ENCODE measurements at places on chromosomes 11 and 22.

DNA sequence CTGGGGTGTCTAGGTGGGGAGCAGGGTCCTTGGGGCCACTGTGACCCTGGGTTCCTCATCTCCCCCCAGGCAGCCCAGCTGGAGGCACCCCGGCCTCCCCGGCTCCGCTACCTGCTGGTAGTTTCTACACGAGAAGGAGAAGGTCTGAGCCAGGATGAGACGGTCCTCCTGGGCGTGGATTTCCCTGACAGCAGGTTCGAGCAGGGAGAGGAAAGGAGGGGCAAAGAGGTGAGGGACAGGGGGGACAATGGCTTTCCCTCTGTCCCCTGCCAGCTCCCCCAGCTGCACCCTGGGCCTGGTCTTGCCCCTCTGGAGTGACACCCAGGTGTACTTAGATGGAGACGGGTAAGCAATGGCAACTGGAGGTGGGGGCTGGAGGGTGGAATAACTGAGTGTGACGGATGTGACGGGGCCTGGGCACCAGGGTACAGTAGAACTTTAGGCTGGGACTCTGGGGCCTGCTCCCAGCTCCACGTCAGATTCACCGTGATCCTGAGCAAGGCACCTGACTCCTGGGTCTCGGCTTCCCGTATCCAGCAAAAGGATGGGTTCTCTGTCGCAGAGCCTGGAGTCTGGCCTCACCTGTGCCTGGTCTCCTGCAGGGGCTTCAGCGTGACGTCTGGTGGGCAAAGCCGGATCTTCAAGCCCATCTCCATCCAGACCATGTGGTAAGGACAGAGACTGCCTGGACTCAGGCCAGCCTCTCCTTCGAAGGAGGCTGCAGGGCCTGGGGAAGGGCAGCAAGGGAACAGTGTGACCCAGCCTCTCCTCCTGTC, 3.6 kb downstream of the SSH3 start:
- no peak for DNase-seq

DNA sequence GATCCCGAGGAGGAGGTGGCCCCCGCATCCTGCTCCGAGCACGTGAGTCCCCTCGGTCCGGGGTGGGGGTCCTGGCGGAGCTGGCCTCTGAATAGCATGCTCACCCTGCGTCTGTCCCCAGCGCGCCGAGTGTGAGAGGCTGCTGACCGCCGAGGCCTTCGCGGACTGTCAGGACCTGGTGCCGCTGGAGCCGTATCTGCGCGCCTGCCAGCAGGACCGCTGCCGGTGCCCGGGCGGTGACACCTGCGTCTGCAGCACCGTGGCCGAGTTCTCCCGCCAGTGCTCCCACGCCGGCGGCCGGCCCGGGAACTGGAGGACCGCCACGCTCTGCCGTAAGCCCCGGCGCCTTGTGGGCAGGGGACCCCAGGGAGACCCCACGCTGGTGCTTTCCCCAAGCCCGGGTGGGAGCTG, 3.5 kb downstream of the MUC2 start:
- no peak for DNase-seq

GRCh38 chr11:70477176-70477575, 78.8 kb downstream of the CTTN start:
- no peak for DNase-seq

DNA sequence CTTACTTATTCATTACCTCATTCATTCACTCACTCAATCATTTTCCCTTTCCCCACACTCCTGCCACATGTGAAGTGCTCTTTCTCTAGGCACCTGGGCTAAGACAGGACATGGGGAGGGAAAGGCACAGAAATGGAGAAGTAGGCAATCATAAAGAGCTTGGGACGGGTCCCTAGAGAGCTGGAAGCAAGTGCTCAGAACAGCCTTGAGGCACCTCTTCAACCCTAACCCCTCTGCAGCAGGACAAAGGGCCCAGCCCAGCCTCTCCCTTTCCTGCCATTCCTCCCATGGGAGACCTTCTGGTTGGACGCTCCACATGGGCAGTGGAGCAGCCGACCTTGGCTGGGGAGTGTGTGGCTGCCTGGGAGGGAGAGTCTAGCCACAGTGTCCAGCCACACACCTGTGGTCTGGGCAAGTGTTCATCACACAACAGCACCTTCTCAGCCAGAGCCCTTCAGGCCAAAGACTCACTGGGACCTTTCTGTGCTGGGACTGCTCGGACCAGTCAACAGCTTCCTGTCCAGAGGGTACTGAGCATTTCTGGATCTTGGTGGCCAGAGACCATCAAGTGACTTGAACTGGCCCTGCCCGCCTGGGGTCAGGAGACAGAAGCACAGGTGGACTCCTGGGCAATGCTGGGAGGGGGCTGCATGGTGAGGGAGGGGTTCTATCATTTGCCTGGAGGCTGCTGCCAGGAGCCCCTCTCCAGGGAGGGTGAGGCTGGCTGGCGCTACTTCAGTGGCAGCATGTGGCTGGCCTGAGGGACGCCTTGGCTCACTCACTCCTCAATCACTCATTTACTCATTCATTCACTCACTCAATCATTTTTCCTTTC, 1.0 kb upstream of the MUC5AC start:
- peak; percentile 28 for DNase-seq

DNA sequence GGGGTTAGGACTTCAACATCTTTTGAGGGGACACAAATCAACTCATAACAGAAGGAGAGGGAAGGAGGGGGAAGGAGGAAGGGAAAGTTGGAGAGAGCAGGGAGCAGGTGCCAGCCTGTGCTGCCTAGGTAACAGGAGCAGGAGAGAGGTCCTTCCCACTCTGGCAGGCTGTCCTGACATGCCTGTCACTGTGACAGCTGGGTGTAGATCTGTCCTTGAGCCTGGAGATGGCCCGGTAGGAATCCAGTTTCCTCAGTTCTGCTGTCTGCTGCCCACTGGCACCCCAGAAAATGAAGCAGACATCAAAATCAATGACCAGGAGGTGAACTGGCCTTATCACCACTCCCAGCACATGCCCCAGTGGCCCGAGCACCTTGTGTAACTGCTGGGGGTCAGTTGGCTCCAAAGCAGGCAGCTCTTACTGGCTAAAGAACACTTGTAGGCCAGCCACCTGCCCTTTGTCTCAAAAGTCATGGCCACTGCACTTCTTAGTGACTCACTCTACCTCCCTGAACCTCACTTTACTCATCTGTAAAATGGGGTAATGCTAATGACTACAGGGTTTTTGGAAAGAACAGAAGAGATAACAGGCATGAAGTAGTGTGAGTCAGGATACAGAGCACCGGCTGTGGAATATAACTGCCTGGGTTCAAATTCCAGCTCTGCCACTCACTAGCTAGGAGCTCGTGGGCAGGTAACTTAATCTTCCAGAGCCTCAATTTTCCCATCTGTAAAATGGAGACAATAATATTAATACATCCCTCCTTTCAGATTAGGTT, 8.0 kb upstream of the TSPAN18 start:
- no peak for DNase-seq

DNA sequence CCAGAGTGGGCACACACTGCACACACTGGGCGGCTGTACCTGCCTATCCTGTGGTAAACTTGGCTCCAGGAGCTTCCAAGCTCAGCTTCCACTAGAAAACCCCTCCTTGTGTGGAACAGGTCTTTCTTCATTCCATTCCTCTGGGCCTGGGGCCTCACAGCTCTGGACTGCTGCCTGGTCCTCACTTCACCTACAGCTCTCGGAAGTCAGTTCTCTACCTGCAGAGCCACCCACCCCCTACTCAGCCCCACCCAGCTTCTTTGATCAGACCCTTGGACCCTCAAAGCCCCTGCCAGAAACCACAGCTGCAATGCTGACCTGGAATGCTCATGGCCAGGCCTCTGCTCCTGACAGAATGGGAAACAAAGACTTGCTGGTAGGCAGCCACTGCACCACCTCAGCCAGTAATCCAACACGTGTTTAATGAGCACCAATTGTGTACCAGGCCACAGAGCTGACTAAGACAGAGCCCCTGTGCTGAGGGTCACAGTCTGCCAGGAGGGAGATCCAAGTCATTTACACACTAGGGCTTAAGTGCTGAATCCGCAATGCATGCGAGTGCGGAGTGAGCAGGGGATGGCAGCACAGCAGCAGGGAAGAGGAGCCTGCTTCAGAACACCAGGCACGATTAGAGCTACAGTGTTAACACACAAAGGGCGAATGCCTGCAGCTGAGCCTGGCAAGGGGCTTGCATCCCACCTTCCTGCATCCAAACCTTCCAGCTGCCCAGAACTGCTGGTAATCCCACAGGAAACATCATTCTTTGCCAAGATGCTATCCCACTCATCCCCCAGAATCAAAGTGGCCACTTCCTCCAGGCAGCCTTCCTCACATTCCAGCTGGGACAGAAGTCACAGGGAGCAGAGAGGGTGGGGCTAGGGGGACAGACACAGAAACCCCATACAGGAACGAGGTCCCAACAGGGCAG, 4.6 kb downstream of the GNB1L start:
- DNase-seq: peak; percentile 3

DNA sequence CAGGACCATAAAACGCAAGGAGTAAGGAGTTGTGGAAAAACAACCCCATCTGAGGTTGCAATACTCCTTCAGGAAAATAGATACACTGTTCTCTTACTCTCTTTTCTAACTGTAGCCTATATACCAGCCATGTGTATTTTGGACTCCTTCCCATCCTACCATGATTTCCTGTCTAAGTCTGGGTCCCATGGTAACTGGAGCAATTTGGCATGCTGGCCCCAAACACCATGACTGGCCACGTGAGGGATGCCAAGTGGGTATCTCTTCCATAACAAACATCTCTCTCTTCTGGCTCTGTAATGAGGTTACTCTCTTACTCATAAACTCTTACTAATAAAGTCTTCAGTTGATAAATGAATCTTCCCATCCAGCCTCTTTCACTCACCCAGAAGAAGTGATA, 26.5 kb downstream of the ABTB2 start:
- no peak for DNase-seq

GRCh38 chr11:64049509-64049908, 13.8 kb downstream of the FLRT1 start:
- DNase-seq: no peak

DNA sequence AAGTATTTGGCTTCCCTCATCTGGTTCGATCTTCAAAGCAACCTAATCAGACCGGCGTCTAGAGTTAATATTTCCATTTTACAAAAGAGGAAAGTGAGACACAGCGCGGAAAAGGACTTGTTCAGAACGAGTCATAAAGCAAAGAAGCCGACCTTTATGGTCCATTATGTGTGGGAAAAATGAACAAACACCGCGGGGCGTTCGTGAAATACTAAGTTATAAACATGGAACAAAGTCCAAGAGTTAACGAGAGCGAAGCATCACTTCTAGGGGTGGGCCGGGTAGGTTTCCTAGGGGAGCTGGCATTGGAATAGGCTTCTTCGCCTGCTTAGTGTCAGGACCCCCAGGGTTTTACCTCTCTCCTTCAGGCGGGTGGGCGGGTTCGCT, 575 bp downstream of the DUSP18 start:
- DNase-seq: no peak

DNA sequence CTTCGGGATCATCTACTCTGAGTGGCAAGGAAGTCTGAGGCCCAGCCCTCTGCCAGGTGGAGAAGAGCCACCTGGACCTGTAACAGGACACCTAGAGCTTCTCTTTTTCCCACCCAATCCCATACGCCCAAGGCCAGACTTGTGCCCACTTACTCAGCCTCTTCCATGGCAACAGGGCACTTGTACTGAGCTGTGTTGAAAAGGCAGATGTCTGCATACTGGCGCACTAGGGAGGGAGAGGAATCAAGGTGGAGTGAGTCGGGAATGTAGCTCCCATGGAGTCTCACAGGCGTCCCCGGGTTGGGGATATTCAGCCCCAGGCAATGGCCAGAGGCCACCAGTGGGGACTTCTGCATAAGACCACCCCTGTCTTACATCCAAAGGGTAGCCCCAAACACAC, 36.1 kb downstream of the TPBGL start:
- no peak for DNase-seq

DNA sequence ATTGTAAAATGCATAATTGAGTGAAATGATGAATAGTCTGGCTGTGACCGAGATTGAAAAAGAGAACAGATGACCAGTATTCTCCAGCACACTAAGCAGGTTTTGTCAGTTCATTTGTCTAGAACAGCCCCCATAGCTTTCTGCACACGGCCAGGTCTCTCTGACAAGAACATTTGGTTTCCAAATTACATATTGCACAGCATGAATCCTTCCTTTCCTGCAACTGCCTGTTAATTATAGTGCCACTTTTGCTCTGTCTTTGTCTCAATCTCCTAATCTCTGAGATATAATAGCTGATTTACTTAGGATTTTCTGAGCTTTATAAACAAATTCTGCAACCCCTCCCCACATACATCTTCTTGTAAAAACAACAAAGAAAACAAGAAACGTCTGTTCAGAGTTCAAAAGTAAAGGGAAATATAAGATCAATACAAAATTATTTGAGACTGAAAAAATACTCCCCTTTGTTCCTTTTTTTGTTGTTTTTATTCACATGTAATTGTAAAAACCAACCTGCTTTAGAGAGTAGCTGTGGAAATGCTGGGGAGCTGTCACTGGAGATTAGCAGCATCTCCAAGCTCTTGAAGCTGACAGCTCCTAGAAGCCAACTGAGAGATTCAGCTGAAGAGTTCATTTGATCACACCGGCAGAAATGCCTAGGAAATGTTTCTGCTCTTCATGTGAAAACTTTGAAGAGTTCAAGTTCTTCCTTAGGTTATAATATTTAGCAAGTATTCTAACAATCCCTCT, 998.1 kb downstream of the DLG2 start:
- DNase-seq: no peak

- no peak for DNase-seq
These were observed 28.4 kb downstream of the IZUMO1R start for GRCh38 chr11:94332814-94333213.

- DNase-seq: no peak
These were observed 37.7 kb downstream of the NF2 start for GRCh38 chr22:29641042-29641699.

DNA sequence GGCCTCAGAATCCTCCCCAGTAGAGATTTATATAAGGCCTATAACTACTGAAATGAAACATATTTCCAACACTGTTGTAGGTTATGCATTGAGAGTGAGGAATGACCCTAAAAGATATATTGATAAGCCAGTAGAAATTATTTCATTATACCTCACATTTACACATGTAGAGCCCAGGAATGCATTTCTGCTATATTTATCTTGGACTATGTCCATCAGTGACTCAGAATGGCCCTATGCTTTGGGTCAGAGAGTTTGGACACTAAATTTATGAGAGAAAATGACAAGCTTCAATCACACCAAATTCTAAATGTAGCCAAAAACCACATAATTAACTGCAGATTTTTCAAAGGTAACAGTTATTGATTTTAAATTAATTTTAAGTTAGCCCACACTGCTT, 761.9 kb downstream of the DLG2 start:
- DNase-seq: no peak

GRCh38 chr11:106091480-106092123, 14.1 kb downstream of the AASDHPPT start:
- DNase-seq: peak; percentile 60

Measured in GM13977 (cell line).